Effector memory CD4-positive, alpha-beta T cell (primary cell): ENCODE measurements at places on chromosomes 5 and 9.

DNA sequence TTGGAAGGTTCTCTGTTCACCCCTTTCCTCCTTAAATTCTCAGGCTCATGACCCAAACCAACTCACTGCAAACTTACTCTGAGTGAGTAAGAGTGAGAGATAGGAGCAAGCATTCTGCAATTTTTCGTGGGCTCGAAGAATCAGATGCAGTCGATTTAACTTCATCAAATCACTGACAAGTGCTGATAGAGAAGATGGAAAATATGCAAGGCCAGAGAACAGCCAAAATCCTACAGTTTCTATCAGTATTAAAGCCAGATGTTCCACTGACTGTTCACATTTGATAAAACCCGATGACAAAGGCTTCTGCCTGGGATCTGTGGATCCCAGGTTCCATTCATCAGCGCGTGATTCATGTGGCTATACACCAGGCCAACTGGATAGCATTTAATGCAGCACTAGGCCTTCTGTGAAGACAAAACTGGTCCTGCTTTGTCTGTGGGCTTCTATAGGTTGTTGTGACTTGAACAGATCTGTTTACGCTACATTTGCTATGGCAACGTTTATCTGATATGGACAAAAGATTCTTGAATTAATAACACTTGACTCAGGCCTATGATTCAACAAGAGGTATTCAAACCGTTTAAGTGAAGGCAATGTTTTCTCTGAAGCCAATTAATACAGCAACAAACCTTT is 251.2 kb downstream of the NFIB start:
- no peaks in the 10 kb centered on the region for H3K36me3 ChIP-seq
- no peaks in the 10 kb centered on the region for H3K4me1 ChIP-seq
- no peak overlapping the region for H3K4me3 ChIP-seq
- no peak for DNase-seq
- H3K27me3 ChIP-seq: no peaks in the 10 kb centered on the region

- peak overlapping the region; percentile 52 for H3K27ac ChIP-seq
- no peak overlapping the region for H3K4me3 ChIP-seq
- peaks cover 4% of the 10 kb centered on the region for H3K36me3 ChIP-seq
- DNase-seq: no peak
- H3K4me1 ChIP-seq: peaks cover 89% of the 10 kb centered on the region
Observed at GRCh38 chr9:89425921-89426383, 72.0 kb downstream of the SEMA4D start.

DNA sequence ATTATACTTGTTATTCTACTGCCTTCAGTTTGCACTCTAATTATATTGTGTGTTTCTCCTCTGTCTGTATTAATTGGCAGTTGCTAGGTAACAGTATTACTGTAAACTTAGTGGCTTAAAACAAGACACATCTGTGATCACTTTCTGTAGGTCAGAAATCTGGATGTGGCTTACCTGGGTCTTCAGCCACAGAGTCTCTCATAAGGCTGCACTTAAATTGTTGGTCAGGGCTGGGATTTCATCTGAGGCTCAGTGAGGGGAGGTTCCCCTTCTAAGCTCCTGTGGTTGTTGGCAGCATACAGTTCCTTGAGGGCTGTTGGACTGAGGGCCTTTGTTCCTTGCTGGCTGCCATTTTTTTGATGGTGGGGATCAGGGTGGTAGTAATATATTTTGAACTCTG is 68.8 kb downstream of the SLC44A1 start:
- no peaks in the 10 kb centered on the region for H3K36me3 ChIP-seq
- no peak for DNase-seq
- H3K4me1 ChIP-seq: no peaks in the 10 kb centered on the region
- no peaks in the 10 kb centered on the region for H3K27me3 ChIP-seq
- no peak overlapping the region for H3K27ac ChIP-seq

GRCh38 chr9:35569206-35569605 is 35.9 kb upstream of the TESK1 start:
- H3K27me3 ChIP-seq: no peaks in the 10 kb centered on the region
- no peak overlapping the region for H3K27ac ChIP-seq
- H3K4me1 ChIP-seq: peaks cover 4% of the 10 kb centered on the region
- no peak for DNase-seq
